ENCODE measurements at places on chromosomes 5 and 9.

GRCh38 chr9:26163931-26164330, 485.7 kb upstream of the TUSC1 start:
- no peak for DNase-seq

DNA sequence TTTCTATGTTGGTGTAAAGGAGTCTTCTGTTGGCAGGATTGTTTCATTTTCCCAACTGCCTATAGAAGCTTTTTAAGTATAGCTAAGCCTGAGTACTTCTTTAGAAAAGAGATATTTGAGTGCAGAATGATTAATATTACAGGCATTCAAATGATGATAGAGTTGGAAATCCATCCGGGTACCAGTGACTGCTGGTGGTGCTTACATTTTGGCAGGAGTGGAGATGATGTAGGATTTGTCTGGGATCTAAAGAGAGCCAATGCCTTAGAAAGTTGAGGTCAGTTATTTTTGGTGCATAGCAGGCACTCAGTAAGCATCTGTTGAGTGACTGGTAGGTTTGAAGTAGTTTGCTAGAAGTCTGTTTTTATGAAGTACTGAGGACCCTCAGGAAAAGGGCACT, 433.5 kb downstream of the DMAC1 start:
- DNase-seq: no peak

GRCh38 chr5:6405591-6405990, 27.2 kb upstream of the MED10 start:
- no peak for DNase-seq

DNA sequence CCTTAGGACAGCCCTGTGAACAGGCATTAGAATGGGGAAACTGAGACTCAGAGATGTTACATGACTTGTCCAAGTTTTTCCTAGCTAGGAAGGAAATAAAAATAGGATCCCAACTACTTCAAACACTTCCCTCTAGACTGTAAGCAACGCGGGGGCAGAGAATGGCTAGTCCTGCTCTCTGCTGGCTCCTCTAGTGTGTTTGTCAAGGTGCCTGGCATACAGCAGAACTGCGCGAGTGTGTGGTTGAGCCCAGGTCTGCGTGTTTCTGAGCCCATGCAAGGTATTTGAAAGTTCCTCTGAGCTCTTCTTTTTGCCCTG, 152.5 kb downstream of the MACROH2A1 start:
- DNase-seq: no peak

GRCh38 chr5:124744170-124744971, 2.1 kb downstream of the ZNF608 start:
- no peak for DNase-seq

DNA sequence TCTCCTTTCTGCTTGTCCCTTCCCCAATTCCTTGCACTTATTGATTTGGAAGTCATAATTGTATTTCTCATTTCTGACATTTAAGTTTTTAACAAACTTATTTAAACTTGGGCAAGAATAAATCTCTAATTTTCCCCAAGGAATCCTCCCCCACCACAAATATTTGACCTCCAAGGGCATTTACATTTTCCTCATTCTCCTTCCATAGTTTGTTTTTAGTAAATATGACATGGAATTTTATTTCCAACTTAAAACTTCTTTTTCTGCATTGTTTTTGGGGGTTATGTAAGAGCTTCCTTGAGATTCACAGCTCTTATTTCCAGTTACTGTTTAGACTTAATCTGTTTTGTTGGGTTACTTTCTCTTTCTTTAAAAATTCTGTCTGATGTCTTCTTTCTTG, 64.9 kb downstream of the ZNF618 start:
- DNase-seq: no peak

GRCh38 chr5:1027631-1028441, 19.2 kb downstream of the NKD2 start:
- no peak for DNase-seq
